ENCODE measurements at places on chromosomes 4 and X. TPM values are rescaled to one million over a fixed set of nuclear protein-coding genes. Genes with fewer than 3 reads are reported as not detected.

GRCh38 chr4:140688711-140689598 is 67.2 kb downstream of the TBC1D9 start:
- DNase-seq: peak; percentile 5

ETDA gene
- not detected for total RNA-seq

DNA sequence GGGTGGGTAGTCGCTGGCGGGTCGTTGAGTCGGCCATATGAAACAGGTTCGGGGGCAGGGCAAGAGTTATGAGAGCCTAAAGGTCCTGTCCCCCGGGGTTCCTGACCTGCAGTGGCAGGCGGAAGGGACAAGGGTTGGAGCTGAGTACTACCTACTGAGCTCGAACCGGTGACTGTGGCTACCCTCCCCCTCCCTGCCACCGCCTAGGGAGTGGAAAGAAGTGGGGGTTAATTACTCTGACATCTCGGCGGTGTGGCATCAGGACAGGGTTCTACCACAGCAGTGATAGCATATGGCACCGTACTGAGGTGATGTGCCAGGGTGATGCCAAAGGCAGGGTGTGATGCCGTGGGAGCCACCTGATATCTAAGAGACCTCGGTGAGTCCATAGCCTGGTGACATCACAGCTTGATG is 307 bp downstream of the ATG4A start:
- peak; percentile 21 for DNase-seq

MAGEA1 gene
- not detected for total RNA-seq

- DNase-seq: no peak
These were observed 47.5 kb upstream of the SCRG1 start for GRCh38 chr4:173446416-173446815.

SOWAHD gene
- total RNA-seq: under 0.01 TPM

CT45A1 gene
- total RNA-seq: not detected

GRCh38 chr4:23945451-23946017 is 55.7 kb upstream of the PPARGC1A start:
- peak; percentile 90 for DNase-seq

UPF3B gene
- 1.1 TPM for total RNA-seq

- DNase-seq: peak; percentile 36
These were observed 755 bp downstream of the ANKRD17 start for GRCh38 chr4:73257651-73258435.

- DNase-seq: no peak
These were observed 75.3 kb downstream of the DHRSX start for GRCh38 chrX:2425286-2426071.

DNA sequence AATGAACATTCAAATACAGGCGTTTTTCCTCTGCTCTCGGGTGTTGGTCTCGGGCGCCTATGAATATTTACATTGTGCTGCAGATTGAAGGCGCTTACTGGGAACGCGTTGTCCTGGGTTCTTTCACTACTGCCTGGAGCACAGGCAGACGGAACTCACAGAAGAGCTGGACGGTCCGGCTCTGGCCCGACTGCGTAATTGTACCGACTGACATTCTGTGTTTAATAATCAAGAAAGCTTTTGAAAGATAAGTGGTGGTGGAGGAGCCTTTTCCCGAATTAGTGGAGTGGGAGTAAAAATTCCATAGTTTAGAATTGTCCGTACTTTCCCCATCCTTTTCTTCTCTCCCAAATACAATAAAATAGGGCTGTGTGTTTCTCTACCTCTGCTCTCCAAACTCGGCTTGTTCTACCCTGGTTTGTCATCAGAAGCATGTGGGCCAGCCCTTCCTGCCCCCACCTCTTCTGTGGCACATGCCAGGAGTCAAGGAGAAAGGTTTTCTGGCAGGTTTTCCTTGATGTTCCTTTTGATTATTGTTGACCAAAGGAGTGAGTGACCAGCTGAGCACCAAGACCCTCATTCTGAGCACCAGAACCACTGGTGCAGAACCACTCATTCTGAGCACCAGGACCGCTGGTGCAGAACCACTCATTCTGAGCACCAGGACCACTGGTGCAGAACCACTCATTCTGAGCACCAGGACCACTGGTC is 2.3 kb downstream of the FHDC1 start:
- DNase-seq: no peak

- DNase-seq: peak; percentile 8
These were observed at the start of gene SLC9A6 for GRCh38 chrX:135985157-135985972. Gene SLC9A6, plus strand, starts transcription at chrX:135985435. Its CDS starts 224 bp downstream, at chrX:135985659.

STAP1 gene
- not detected for total RNA-seq
